Dermis microvascular lymphatic vessel endothelial cell (primary cell): ENCODE measurements at places on chromosomes 2 and 18. TPM values are rescaled to one million over a fixed set of nuclear protein-coding genes. Genes with fewer than 3 reads are reported as not detected.

Gene NT5DC4
- not detected in 2 replicates for total RNA-seq

- DNase-seq, result no peak
Measured at GRCh38 chr18:58580078-58580477, 48.8 kb downstream of the ALPK2 start.

DNA sequence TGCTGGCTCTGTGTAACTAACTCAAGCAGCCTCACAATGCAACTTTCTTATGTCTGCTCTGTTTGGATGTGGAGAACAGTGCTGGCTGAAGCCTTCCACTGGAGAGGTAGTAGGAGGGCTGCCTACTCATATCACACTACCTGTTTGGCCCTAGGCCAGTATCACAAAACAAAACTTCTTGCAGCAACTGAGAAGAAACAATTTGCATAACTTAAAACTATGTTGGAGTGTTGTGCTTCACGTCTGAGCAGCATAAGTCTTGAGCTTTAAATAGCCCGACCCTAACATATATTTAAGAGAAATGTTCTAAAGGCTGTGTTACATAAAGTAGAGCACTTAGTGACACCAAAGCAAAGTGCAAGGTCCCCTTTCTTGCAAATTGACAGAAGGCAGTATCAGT is 204.9 kb upstream of the ACVR2A start:
- DNase-seq, result no peak

DNA sequence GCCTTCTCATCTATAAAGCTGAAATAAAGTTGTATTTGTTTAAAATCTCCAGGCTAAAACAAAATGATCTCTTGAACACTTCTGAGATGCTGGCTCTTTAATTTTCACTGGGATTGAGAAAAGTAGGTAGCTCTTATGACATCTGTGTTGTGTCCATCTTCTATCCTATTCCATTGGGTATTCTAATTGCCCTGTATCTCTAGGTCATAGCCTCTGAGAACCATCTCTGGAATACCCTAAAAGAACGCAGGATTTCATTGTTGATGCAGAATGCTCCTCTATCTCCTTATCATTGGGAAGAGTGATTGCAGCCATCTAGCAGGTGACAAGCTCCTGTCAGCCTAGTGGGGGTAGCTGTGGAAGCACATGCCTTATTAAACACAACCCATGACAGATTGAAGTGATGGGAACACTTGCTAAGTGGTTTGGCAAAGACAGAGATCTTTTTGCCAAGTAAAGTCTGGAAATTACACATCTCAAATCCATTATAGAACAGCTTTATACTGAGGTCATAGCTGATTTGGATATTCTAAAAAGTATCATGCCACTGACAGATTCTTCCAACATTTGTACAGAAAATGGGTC is 178.2 kb downstream of the TDRD15 start:
- no peak for DNase-seq

DNA sequence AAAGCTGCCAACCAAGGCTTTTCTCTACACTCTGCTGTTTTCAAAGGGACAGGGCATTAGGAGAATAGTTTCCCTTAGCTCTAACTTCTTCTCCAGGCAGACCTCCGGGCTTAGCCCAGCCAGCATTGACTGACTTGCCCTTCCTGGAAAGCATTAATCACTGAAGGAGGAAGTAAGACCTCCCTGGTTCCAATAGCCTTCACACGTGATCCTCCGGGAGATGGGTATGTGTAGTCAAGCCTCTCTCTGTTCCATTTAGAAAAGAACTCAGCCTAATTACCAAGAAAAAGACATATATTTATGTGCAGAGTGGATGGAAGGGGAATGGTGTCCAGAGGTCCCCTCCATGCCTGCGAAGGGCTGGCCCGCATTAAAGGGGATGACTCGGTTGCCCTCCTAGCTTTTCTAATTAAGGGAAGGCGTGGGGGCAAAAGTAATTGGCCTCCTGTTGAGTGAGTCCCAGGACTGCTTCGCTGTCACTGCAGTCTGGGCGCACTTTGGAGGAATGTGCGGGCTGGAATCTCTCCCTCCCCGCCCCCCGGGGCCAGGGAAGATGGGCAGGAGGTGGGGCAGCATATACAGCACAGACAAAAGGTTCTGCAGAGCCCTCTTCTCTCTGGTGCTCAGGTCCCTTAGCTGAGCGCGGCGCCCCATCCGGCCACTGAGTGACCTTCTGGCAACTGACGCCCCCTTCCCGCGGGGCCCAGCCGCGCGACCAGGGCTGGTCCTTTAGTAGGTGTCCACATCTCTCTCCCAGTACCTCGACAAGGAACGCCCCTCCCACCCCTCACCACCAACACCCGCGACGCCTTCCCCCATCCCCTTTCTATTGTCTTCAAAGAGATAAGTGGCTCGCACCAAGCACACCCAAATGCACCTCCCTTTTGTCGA is 686.0 kb downstream of the NRXN1 start:
- no peak for DNase-seq

DNA sequence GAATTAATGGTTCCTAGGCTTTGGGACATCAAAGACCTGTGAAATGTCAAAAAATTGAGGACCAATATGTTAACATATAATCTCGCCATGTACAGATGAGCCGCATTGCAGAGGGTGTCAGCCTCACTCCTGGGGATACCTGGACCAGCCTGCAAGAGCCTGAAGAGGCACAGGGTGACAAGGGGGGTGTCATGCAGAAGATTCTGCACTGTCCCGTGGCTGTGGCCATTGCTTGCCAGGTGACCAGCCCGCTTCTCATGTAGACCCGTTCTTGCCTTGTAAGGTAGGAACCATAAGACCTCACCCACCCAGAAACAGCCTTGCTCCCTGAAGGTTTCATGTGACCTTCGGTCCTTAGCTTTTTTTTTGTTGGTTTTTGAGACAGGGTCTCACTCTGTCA is 37.5 kb downstream of the TMEM37 start:
- DNase-seq, result no peak
